ENCODE measurements at places on chromosomes 5 and 9. TPM values are rescaled to one million over a fixed set of nuclear protein-coding genes. Genes with fewer than 3 reads are reported as not detected.

The TAF11L7 gene
- polyA plus RNA-seq = not detected

The MEGF10 gene
- polyA plus RNA-seq = 0.02 TPM

The IFNA13 gene
- polyA plus RNA-seq = not detected

The NIPAL4 gene
- 15.1 TPM for polyA plus RNA-seq

The FGF10 gene
- 0.56 TPM for polyA plus RNA-seq

The PCDHAC1 gene
- not detected for polyA plus RNA-seq

The RECK gene
- polyA plus RNA-seq = 1.0 TPM

The SPATA31D4 gene
- not detected for polyA plus RNA-seq

The ELAVL2 gene
- 0.02 TPM for polyA plus RNA-seq
